ENCODE measurements at places on chromosomes 12 and 14.

DNA sequence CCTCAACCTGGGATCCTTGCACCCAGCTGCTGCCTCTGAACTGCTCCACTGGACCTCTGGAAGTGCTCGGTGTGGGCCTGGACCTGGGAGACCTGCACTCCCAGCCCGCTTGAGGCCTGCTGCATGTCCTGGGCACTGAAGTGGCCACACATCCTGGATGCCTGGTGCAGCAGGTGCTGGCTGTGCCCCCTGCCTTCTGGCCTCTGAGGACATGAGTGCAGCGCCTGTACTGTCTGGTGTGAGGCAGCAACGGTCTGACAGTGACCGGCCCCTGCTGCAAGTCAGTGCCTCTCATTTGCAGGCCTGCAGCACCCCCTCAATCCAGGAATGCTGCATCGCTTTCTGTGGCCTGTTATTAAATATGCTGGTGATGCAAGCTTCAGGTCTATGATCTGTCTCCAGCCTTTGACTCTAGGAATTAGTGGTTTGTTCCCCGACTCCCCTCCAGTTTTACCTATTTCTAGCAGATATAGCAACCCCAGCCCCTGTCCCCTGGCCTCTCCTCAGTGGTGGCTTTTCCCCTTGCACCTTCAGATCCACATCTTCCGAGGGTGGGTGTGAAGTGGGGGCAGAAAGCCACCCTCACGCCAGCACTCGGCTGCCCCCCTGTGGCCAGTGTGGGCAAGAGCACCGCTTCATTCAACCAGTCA, 3.6 kb downstream of the SMIM41 start:
- DNase-seq, result no peak

DNA sequence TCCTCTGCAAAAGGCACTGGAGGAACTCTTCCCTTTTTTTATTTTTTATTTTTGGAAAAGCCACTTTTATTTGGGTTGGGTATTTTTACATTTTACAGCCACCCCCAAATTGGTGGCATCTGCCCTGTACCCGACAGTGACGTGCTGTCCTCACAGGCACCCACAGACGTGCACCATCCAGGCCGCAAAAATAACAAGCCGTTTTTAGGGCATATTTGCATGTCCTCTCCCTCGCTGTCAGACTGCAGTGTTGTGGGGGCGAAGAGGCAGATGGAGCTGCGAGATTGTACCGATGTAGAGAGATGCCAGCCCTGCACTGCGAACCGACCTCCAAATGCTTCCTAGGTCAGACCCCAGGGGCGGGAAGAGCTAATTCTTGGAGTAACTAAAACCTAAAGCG, 12.2 kb downstream of the JDP2 start:
- DNase-seq, result no peak

GRCh38 chr12:20183563-20183962, 184.8 kb upstream of the PDE3A start:
- no peak for DNase-seq

DNA sequence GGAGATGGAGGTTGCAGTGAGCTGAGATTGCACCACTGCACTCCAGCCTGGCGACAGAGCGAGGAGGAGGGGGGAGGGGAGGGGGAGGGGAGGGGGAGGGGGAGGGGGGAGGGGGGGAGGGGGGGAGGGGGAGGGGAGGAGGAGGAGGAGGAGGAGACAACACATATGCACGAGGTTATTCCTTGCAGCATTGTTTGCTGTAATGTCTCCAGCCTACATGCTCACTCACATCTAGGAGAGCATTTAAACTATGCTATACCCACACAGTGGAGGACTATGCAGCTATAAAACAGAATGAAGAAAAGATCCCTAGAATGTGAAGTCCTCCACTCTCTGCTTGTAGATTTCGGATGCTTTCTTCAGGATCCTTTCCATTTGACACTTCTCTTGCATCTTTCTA, 3.5 kb upstream of the HIGD1C start:
- DNase-seq, result no peak

GRCh38 chr12:73159954-73160353, 887.8 kb downstream of the TRHDE start:
- DNase-seq, result no peak

GRCh38 chr14:55348766-55349453, 62.7 kb downstream of the ATG14 start:
- DNase-seq, result no peak
